ENCODE measurements at places on chromosomes 5 and 9.

GRCh38 chr9:36835271-36835996, 198.6 kb downstream of the PAX5 start:
- DNase-seq: no peak

DNA sequence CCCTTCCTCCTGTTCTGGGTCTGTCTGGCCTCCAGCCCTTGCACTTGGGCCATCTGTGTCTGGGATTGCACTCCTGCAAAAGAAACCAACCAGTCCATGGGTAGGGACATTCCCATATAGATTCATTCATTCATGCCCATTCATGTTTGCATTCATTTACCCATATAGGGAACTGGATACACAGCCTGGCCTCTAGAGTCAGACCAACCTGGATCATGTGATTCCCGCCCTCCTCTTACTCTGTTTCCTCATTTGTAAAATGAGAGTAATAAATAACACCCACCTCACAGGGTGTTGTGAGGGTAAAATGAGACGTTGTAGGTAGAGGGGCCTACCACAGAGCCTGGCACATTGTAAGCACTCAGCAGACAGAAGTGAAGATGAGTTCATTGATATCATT, 8.5 kb downstream of the PCDH12 start:
- DNase-seq: no peak

DNA sequence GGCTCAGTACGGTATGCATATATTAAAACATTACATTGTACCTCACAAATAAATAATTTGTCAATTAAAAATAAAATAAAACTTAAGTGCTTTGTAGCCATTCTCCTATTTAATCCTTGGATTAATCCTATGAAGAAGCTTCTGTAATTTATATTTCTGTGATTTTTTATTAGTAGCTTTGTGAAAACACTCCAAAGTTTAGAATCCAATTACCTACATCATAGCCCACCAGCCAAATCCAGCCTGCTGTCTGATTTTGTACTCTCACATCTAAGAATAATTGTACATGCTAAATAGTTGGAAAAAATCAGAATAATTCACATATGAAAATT, 10.4 kb downstream of the MED7 start:
- DNase-seq: no peak

GRCh38 chr9:36132086-36132485, 4.4 kb upstream of the GLIPR2 start:
- peak; percentile 44 for DNase-seq

DNA sequence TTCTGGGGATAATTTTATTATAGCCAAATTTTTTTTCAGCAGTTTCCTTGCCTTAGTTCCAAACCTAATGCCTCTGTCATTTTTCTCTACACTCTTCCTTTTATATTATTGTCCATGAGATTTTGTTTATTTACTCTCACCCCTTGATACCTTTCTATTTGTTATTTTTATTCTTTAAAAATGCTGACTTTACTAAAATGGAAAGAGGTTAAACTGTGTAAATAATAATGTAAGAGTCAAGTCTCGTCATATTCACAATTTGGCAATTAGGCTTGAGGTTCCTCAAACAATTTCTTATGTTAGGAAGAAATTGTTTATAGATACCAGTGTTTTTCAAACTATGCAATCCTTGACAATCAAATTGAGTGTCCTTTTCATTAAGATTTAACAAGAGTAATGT, 428.6 kb upstream of the CDH9 start:
- no peak for DNase-seq

- DNase-seq: no peak
Measured at GRCh38 chr9:95764533-95765319, 110.8 kb upstream of the ERCC6L2 start.

DNA sequence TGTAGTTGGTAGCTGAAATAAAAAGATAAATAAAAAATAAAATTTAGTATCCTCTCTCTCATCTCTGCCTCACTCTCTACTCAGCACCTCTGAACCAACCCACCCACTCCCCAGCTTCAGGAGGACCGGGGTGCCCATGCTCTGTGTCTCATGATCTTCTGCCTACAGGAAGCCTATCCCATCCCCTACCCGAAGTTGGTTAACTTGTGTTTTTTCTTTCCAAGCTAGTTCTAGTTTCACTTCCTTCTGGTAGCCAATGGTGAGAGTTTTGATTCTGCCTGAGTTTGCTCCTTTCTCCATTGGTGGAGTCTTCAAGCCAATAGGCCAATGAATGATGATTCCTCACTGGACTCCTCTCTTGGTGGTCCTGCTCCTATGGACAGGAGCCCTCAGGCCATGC, 32.1 kb downstream of the SNX24 start:
- no peak for DNase-seq

DNA sequence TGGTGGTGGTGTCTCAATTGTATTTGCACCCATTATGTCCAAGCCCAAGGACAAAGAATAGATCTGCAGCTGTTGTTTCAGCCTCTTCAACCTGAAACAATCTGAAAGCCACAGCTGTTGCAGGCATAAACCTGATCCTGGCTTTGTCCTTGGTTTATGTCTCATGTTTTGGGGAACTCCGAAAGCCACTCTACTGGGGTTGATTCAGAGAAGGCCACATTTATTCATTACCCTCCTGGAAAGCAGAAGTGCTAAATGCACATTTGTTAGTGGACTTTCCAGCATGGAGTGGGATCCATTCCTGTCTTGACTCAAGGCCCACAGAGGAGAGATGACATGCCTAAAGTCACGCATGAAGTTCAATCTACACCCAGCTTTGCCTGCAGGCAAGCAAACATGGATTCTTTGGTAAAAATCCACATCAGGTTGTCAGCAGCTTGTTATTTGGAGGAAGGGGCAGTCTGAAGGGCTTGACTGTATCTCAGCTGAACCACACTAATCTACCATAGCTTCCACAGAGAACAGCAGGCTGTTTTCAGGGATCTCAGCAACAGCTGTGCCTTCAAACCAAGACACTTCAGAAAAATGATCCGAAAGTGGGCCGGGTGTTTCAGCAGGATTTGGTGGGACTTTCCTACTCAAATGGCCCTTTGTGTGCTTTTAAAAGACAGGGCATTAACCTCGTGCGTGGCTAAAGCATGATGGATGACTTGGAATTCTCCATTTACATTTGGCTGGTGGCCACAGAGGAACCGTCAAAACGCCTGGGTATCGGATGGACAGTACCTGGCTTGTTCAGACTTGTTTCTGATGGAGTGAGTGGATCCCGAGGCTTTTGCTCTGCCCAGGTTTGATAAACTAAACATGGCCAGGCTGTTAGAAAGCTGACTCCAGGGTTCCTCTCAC, 36.2 kb upstream of the ADAM19 start:
- DNase-seq: no peak

DNA sequence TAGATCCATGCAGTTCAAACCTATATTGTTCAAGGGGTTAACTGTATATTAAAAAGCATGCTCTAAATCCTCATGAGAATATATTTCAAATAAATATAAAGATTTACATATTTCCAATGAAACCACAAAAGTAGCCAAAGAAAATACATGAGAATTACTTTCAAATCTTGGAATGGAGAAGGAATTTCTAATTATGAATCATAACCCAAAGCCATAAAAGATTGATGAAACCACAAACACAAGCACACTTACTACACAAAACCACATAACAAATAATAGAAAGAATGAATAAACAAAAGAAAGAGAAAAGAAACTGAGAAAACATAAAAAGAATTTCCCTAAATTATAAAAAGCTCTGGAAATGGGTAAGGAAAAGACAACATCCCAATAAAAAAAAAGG, 16.0 kb downstream of the ERP44 start:
- DNase-seq: peak; percentile 63

- peak; percentile 17 for DNase-seq
Measured at GRCh38 chr5:66134407-66134861, 9.7 kb upstream of the SREK1 start.

GRCh38 chr9:4686112-4686511, 6.7 kb downstream of the CDC37L1 start:
- DNase-seq: no peak

GRCh38 chr5:34749431-34749873, 89.5 kb upstream of the TTC23L start:
- peak; percentile 98 for DNase-seq

DNA sequence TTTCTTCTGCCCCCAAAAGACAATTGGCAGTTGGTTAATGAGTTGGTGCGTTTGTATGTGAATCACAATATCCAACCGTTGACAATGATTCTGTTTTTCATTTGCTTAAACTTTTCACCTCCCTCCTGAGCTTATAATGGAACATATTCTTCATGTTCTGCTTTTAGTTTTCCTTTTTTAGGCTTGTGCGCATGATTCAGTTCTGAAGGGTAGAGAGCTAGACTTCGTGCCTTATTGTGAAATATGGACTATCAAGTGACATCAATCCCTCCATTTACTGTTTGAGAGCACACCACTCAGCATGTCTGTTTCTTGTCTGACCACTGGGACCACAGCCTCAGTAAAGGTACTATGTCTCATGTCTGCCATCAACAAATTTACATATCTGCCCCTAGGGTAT, 30.5 kb upstream of the LPAR1 start:
- DNase-seq: peak; percentile 41

DNA sequence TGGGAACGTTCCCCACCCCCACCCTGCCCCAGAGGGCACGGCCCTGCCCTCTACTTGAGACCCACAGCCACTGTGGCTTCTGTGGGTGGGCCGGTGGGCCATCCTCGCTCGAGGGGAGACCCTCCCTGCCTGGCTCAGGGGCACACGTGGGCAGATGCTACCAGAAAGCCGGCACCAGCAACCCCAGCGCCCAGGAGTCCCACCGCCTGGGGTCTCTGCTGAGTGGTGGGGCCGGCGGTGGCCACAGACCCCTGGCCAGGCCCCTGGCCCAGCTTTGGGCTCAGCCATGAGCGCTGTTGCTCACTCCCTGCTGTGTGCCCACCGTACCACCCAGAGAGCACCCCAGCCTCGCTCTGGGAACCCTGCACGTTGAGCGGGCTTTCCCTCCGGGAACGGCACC, 16.5 kb upstream of the NRARP start:
- DNase-seq: no peak

- no peak for DNase-seq
Measured at GRCh38 chr9:96871176-96871575, 16.9 kb upstream of the ZNF782 start.

GRCh38 chr9:4538621-4539020, 48.4 kb downstream of the SLC1A1 start:
- DNase-seq: no peak

GRCh38 chr5:66344544-66344943, 200.4 kb downstream of the SREK1 start:
- DNase-seq: no peak

GRCh38 chr5:135829681-135830383, 4.6 kb upstream of the SLC25A48 start:
- DNase-seq: peak; percentile 39

GRCh38 chr5:52710310-52710971, 77.3 kb upstream of the ITGA1 start:
- no peak for DNase-seq

Measured in AG10803 (cell line).